ENCODE measurements at places on chromosomes 4 and X.
A peak's percentile ranks its signal among the peaks of the same experiment; 100 is the strongest.

GRCh38 chr4:122053186-122053585 lies 98.9 kb upstream of the BLTP1 start:
- no peak for DNase-seq

DNA sequence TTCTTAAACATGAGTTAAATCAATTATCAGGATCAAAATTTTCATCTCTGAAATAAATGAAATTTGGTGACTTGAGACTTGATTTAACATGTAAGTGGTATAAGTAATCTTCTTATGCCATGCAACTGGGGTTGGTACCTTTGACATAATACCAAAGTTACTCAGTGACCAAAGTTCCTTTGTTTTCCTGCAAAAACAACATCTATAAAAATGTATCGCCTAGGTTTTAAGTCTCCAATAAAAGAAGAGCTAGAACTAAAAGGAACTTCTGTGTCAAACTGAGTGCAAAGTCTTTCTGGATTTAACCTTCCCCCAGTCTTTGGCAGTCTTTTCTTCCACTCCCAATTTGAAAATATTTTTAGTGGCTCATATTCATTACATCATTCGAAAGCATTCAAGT lies 27.6 kb downstream of the NAF1 start:
- DNase-seq, result no peak

DNA sequence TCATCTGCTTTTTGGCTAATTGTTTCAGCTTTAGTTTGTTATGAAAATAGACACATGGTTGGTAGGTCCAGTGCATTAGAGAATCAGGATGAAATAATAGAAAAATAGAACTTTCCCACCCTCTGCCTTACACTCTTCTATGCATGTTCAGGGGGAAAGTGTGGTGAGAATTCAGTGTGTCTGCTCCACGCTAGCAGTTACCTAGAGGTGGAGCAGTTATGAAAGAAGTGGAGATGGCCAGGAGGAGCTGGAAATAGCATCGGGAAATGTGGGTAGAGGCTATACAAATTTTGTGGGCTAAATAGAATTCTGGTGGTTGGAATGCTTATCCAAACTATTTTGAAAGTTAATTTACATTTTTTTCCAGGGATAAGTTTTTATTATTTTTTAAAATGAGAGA lies 91.4 kb upstream of the MAD2L1 start:
- DNase-seq, result no peak

DNA sequence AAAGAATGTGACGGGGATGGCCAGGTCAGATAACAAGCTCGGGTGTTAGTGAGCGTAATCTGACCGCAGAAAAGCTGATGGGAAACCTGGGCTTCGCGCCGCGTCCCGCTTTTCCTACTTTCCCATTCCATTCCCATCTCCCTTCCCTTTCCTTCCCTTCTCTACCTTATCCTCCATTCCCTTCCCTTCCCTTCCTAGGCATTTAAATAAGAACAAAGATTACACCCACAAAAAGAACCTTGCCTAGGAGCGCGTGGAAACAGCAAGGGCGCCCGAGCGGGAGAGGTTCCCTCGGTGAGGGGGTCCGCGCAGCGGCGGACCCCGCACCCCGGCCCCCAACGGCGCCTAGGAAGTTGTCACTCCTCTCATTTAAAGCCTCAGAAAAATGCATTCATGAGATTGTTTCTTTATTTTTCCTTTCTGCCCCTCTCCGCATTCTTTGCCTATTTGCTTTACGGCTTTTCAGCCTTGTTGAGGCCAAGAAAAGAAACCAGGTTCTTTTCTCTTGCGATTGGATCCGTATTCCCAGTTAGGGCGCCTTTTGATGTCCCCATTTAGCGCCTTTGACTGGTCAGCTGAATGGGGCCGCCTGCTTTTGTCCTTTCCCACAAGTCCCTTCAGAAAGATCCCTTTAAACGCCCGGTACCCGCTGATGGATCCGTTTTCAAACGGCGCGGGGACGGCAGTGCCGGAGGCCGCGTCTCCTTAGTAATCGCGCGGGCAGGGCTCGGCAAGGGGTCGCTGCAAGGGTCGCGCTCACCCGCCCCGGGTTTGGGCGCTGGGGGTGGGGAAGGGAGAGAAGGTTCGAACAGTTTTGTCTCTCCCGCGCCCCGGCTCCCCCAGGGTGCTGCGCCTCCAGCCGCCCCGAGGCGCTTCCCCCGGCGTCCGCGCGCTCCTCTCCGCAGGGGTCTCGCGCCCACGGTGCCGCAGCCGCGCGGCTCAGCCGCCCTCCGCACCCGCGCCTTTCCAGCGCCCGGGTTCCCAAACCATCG lies 54.1 kb upstream of the TMEM33 start:
- no peak for DNase-seq

GRCh38 chrX:16205840-16206239 lies 38.6 kb downstream of the MAGEB17 start:
- no peak for DNase-seq

DNA sequence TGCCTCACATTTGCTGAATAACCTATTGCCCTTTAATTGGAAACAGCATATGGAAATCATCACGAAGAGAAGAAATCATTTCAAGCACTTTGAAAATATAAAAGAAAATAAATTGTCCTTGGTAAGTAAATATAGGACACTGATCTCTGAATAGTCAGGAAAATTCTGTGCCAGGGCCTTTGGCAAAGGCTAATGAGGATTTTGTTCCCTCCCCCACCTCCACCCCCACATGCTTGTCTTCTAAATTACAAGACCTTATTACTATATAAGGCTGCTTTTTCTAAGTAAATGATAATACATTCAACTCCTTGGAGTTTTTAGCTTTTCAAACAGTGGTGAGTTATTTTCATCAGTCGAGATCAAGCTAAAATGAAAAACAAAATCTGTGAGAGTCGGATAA lies 15.8 kb downstream of the SYNPO2 start:
- no peak for DNase-seq

DNA sequence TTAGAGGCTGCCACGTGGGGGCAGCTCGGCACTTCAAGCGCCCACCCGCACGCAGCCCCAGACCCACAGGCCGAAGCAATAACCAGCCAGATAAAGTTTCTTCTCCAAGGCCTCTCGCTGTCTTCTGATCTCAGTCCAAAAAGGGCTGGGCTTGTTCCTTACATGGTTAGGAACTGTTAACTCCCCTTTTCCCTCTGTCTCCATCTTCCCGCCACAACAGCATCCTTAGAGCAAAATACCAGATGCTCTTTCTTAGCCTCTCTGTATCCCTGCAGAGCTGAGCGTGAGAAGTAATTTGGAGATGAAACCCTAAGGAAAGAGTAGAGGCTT lies 23.4 kb upstream of the KIAA1210 start:
- no peak for DNase-seq

GRCh38 chrX:1246816-1247215 lies 21.8 kb upstream of the CSF2RA start:
- DNase-seq, result peak; percentile 73

- no peak for DNase-seq
Observed at GRCh38 chr4:16129336-16129735, 45.5 kb upstream of the PROM1 start.

- DNase-seq, result peak; percentile 3
Observed at GRCh38 chrX:131675596-131676194, 131.8 kb downstream of the OR13H1 start.

DNA sequence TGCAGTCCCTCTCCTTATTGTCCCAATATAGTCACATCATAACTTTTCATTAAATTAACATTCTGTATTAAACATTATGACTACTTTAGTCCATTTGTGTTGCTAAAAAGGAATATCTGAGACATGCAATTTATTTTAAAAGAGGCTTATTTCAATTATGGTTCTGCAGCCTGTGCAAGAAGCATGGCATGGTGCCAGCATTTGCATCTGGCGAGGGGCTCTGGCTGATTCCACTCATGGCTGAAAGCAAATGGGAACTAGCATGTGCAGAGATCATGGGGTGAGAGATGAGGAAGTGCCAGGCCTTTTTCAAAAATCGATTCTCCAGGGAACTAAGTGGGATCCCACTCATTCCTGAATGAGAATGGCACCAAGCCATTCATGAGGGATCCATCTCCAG lies 476.3 kb upstream of the RPS6KA3 start:
- DNase-seq, result no peak

DNA sequence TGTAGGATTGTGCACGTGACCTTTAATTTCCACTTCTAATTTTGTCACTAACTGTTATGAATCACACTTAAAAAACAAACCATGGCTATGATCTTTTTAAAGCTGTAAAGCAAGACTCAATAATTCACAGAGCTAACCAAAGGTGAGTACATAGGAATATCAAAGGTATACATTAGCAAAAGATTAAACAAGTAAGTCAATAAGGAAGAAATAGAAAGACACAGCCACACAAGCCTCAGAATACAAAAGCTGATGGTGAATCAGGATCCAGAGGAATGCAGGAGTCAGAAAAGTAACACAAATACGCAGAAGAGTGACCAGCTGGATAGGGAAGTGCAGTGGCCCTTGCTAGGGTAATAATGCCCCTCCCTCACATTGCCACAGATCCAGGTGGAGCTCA lies 943.6 kb downstream of the DMD start:
- DNase-seq, result no peak

- no peak for DNase-seq
Observed at GRCh38 chr4:143511906-143512305, 1.6 kb upstream of the SMARCA5 start.

GRCh38 chr4:27085396-27085795 lies 224.8 kb downstream of the STIM2 start:
- DNase-seq, result no peak

- peak; percentile 23 for DNase-seq
Observed at GRCh38 chr4:122577808-122578781, 42.8 kb downstream of the IL21 start.

- DNase-seq, result no peak
Observed at GRCh38 chr4:107098401-107098800, 62.3 kb upstream of the DKK2 start.

- no peak for DNase-seq
Observed at GRCh38 chrX:110036162-110037033, 33.5 kb downstream of the TMEM164 start.

Measured in neuronal stem cell (in vitro differentiated cells).